ENCODE measurements at places on chromosomes 5 and 9.

GRCh38 chr5:4226565-4226964 is 630.9 kb downstream of the IRX1 start:
- DNase-seq: no peak

DNA sequence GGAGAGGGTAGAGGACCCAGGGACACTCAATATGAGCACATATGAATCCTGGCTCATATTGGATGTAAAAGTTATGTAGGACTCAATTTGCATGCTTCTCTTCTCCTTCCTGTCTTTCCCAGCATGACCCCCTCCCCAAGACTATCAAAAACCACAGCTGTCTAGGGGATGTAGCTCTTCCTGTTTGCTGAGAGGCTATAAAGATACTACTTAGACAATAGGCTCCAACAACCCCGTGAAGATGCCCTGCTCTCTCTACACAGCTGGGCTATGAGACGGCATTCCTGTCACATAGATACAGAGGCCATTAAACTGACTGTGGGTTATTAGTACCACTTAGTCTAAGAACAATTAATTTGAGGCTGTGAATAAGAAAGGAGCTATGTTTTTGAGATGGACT is 56.5 kb upstream of the PCSK1 start:
- no peak for DNase-seq

DNA sequence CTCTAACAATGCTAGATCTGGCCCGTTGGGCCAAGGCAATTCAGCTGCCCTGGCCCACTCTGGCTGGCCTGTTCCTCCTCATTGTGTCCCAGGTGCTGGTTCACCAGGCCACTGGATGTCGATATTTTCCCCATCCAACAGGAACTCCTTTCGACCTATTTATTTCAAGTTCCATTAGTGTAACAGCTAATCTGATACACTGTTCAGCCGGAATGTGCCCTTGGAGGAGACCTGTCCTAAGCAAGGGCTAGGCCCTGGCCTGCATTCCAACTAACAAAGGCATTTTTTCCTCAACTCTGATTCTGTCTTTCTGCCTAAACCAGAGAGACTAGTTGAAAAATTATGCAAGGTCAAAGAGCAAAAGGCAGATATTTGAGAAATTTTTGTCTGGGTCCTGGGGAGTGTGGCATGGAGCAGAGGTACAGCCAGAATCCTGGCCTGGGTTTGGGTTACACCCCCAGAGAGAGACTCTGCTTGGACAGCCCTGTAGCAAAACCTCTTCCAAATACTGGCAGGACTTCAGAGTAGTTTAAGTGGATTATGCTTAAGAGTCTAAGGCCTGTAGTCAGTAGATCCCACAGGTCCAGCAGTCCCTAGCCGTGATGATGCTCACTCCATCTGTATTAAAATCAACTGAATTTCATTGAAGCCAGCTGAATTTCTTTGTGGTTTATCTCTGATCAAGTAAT is 36.1 kb downstream of the MARCHF11 start:
- DNase-seq: no peak

- no peak for DNase-seq
These were observed 104.0 kb downstream of the COL23A1 start for GRCh38 chr5:178486239-178486641.

DNA sequence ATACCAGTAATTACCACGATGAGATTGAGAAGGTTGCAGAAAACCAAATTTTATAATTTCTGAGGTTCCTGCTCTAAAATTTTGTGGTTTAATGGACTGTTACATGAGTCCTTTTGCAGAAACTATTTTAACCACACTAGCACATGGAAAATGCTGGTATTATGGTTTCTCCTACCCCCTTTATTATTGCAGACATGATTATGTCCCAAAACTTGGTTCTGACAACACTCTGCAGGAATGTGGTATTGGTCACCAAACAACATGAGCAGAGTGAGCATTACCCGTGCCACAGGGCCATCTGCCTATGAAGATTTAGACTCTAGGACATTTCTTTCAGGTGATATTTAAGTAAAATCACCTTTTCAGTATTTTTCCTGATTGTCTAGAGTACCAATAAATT is 2.8 kb upstream of the ECM2 start:
- DNase-seq: no peak

GRCh38 chr5:143782588-143783386 is 29.2 kb upstream of the HMHB1 start:
- no peak for DNase-seq

- no peak for DNase-seq
These were observed 18.3 kb upstream of the FCHO2 start for GRCh38 chr5:72937517-72938061.

DNA sequence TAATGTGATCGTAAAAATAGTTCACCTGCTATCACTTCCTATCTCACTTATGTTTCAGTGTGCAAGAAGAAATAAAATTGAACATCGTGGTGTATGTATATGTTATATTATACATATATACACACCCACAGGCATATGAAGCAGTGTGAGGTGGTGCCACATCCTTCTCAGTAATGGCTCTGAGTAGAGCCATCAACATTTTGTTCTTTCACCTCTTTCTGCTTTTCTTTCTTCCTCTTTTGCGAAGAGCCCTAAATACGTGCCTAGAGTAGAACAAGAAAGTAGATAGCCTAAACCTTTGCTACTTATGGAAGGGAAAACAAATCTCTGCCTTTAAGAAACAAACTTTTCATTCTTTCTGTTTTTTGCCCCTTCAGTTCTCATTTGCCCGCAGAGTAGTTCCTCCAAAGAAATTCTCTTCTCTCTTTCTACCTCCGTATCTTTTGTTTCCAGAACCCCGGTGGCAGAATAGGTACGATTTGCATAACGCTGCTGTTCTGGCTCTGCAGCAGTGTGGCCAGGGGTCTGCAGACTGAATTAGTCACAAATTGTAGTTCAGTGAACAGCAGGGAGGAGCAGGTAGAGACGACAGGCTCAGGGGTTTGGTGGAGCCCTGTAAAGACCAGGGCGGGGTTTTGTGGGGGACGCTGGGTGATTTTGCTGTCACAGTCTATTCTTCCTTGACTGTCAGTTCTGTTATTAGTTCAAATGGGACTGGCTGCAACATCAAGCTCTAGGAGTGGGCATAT is 40.5 kb upstream of the PJA2 start:
- no peak for DNase-seq

GRCh38 chr9:93126151-93126781 is 7.8 kb downstream of the NINJ1 start:
- DNase-seq: no peak

DNA sequence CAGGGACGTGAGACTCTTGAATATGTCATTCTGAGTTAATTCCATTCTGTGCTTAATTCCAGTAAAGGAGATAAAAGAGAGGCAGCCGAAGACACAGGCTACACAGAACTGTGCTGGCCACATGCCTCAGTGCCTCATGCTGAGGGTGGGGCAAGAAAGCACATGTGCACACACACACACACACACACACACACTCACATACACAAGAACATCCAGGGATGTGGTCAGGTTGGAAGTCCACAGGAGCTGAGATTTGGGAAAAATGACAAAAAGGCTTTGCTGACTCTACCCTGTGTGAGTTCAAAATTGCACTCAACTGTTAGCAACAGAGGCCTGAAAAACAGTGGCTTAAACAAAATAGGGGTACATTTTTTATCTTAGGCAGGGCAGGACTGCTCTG is 40.5 kb downstream of the ALG2 start:
- DNase-seq: no peak

DNA sequence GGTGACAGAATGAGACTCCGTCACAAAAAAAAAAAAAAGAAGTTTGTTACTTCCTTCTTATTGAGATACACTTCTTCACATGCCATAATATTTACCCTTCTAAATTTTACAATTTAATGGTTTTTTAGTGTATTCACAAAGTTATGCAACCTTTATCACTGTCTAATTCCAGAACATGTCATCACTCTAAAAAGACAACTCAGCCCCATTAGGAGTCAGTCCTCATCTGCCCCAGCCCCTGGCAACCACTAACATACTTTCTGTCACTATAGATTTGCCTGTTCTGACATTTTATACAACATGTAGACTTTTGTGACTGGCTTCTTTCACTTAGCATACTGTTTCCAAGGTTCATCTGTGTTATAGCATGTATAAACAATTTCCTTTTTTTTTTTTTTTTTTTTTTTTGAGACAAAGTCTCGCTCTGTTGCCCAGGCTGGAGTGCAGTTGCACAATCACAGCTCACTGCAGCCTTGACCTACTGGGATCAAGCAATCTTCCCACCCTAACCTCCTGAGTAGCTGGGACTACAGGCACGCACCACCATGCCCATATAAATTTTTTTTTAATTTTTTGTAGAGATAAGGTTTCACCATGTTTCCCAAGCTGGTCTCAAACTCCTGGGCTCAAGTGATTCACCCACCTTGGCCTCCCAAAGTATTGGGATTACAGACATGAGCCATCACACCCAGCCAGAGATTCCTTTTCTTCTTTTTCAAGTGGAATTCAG is 18.0 kb downstream of the AQP3 start:
- no peak for DNase-seq

DNA sequence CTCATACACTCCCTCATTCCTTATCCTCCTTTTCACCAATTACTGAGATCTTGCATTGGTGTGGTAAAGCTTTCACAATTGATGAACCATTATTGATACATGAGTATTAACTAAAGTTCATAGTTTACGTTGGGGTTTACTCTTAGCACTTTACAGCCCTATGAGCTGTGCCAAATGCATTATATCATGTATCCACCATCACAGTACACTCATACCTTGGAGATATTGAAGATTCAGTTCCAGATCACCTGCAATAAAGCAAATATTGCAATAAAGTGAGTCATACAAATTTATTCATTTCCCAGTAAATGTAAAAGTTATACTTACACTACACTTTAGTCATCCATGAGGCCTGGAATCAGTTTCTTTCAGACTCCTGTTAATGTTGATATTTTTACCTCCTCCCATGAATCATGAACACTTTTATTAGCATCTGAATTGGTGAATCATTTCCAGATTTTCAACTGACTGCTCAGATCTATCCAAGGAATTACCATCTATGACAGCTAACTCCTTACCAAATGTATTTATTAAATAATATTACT is 546.6 kb upstream of the PTPRD start:
- DNase-seq: no peak

DNA sequence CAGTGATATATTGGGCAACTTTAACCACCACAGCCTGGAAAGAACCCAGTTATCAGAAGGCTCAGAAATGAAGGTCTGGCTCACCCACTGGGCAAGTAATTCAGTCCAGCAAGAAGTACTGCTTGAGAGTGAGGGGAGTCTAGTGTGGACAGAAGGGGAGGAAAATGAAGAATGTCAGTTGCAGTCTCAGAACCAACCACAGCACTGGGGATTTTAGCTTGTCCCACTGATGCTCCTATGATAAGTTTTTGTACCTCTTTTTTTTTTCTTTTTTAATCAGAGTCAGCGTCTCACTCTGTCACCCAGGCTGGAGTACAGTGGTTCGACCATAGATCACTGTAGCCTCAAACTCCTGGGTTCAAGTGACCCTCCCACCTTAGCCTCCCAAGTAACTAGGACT is 9.4 kb upstream of the CD72 start:
- DNase-seq: no peak

DNA sequence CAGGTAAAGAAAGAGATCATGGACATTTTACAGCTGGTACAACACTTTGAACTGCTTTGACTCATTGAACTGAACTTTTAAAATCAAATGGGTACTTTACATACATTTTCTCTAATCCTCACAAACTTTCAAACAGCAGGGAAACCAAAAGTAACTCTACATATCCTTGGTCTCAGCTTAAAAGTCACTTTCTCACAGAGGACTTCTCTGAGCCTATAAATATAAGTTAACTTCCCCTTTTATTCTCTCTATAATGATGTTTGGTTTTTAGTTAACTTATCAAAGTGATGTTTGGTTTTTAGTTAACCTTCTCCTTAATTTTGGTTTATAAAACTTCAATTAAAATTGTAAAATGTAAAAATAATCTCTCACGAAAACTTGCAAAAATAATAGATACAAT is 209.8 kb downstream of the MCTP1 start:
- no peak for DNase-seq

- DNase-seq: no peak
These were observed 17.3 kb downstream of the CSF1R start for GRCh38 chr5:150068961-150069645.

- no peak for DNase-seq
These were observed 31.7 kb upstream of the ZBTB43 start for GRCh38 chr9:126773004-126773607.

- no peak for DNase-seq
These were observed 58.4 kb downstream of the SLC1A3 start for GRCh38 chr5:36664766-36665165.

- DNase-seq: no peak
These were observed 63.9 kb downstream of the TTC39B start for GRCh38 chr9:15243081-15243480.

DNA sequence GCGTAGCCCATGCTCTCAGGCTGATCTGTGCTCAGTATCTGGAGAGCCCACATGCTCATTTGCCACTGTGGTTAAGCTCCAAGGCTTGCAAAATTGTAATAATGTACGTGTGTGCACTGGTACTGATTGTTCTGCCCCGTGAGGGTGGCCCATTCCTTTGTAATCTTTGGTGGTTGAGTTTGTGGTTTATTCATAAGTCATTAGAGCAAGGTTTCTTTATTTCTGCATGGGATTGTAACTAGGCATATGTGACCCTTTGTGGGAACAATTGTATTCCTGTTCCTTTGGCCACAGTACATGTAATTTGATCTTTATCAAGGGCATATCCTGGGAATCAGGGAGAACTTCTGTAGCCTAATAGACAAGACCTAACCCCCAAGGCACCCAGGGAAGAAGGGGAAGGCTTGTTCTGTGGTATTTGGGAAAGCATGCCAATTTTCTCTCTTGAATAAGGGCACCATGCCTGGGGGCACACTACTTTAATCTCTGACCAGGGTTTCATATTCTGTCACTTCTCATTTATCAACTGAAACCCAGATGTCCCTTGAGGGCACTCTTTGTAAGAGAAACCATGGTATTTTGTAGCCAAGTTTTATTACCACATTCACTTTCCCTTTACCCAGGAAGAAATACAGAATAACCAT is 74.6 kb downstream of the NPR3 start:
- DNase-seq: no peak

- no peak for DNase-seq
These were observed 267.5 kb downstream of the ZSWIM6 start for GRCh38 chr5:61599370-61600122.

- DNase-seq: peak; percentile 70
These were observed at the start of gene TCF7 for GRCh38 chr5:134113902-134114875. Gene TCF7, plus strand, starts transcription at chr5:134114681. Its CDS starts 226 bp downstream, at chr5:134114907.

GRCh38 chr9:134218230-134218629 is 53.9 kb upstream of the RNU6ATAC start:
- DNase-seq: no peak

DNA sequence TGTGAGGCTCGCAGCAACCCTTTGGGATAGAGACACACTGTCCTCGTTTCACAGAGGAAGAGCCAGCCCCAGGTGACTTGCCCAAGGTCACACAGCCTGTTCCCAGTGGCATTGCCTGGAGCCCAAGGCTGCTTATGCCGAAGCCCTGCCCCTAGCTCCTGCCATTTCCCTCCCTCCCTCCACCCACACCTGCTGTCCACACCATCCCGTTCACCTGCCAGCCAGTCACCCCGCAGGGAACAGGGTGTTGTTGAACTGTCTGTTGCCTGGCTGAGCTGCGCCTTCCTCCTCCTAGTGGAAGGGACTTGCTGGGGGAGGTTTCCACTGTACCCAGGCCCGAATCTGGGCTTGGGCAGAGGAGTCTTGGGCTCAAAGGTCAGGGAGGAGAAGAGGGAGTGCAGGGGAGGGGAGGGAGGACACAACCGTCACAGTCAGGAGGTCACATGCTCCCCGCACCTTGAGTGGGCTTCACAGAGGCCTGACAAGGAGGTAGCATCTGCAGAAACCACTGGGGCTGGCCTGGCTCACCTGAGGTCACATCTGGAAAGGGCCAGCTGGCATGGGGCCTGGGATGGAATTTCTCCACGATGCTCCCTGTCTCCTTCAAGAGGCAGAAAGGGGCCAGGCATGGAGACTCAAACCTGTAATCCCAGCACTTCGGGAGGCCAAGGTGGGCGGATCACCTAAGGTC is 6.3 kb downstream of the TTC16 start:
- no peak for DNase-seq
